NCI-H187 treated with DMSO at 0.1 percent for 48 hours (cell line): ENCODE measurements at places on chromosomes 1 and 21.

DNA sequence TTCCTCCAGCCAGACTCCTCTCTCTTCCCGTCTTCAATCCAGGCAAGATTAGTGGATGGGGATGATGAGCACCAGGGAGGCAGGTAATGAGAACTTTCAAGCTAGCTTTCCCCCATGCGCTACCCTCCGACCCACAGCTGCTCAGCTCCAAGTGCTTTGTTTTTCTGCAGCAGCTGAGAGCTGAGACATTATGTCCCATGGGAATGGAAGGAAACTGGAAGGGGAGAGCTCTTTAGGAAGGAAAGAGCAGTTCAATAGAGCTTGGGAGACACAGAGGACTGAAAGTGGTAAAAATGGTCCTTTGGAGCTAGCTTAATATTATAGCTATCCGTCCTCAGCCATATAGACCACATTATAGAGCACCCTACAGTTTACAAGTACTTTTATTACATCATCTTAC, 39.8 kb downstream of the RAB3B start:
- no peak for DNase-seq

- no peak for DNase-seq
These were observed 24.6 kb upstream of the PLA2G2C start for GRCh38 chr1:20210736-20211460.

GRCh38 chr1:197913495-197914276, 3.5 kb upstream of the LHX9 start:
- no peak for DNase-seq

DNA sequence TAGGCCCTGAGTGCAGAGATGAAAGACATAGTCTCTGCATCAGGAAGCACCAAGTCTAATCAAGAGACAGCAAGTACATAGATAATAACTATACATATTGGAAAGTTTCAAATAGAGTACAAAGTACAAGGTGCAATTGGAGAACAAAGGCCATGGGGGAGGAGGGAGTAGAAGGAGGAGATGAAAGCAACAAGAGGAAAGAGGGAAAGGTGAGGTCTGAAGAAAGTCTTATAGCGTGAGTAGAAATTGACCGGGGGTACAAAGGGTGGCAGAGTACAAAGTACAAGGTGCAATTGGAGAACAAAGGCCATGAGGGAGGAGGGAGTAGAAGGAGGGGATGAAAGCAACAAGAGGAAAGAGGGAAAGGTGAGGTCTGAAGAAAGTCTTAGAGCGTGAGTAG, 244.2 kb upstream of the JUN start:
- DNase-seq: no peak

DNA sequence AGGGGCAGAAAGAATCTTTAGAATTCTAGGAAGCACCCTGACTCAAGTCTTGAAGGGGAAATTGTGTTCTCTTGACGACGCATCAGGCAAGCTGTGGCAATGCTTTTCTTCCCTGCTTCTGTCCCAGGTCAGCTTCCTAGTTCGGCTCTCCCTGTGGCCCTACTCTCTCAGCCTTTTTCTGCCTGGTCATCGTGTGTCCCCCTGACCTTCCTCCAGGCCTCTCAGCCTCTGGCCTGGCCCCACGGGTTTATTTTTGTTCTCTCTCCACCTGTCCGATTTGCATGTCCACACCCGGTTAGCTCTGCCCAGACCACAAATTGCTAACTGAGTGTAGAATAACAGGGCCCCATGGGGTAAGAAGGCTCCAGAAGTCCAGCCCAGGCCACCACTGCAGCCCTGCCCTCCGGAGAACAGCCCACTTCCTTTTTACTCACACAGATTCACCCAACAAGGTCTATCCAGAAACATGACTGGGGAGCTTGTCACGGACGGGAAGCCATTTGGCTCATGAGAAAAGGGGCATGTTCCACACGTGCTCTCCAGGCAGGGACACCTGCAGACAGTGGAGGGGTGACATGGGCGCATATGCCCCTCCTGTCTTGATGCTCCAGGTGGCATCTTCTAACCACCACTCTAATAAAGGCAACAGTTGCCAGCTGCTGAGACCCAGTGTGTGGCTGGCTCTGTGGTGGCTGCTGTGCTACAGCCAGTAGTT, 9.8 kb downstream of the KCNN3 start:
- no peak for DNase-seq

DNA sequence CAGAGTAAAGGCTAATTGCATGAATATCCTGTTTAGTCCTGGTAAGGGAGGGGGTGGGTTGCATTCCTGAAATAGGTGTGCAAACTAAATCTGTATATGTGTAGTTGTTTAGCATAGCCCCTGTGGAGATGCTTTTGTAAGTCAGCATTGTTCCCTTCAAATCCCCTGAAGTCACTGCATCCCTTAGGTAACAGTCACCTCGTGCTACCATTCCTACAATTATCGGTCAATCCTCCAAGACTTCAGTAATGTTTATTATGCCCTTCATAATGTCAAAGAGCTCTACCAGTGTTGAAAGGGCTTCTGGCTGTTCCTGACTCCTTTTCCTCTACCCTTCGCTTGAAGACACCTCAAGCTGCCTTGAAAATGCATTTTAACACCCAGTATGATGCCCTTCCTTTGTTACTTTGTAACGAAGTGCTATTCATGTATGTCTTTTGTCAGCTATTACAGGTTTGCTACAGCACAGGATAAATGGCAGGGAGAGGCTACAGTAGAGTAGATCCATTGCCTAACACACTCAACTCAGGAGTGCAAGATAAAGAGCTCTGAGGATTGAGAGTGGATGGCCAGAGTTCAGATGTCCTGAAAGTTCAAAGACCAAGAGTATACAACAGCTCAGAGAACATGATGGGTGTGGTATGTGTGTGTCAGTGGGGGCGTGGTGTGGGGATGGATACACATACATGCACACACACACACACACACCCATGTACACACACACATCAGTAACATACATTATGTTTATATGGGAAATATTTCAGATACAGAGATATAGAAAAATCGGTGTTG, 27.4 kb upstream of the FOXD3 start:
- DNase-seq: no peak

- DNase-seq: no peak
These were observed 45.0 kb upstream of the BCL10 start for GRCh38 chr1:85321237-85321964.
